ENCODE measurements at places on chromosomes 7 and 10.

GRCh38 chr10:87658858-87659555, 671 bp upstream of the PAPSS2 start:
- DNase-seq, result no peak

DNA sequence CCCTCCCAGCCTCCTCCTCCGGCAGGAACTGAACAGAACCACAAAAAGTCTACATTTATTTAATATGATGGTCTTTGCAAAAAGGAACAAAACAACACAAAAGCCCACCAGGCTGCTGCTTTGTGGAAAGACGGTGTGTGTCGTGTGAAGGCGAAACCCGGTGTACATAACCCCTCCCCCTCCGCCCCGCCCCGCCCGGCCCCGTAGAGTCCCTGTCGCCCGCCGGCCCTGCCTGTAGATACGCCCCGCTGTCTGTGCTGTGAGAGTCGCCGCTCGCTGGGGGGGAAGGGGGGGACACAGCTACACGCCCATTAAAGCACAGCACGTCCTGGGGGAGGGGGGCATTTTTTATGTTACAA, 83.3 kb downstream of the PAX2 start:
- no peak for DNase-seq

DNA sequence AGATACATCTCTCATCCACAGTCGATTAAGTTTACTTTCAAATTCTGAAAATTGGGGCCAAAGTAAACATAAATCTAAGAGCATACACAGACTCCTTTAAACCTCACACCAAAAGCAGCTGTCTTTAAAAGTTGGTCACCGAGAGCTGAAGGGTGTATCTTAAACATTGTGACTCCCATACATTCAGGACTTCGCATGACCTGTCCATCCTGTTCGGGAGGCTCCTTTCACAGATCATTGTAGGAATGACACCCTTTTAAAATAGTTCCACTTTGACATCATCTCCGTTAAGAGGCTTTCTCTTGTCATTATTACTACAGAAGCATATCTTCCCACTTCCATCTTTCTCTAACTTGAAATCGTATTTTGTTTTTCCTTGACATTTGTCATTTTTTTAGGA, 440.0 kb downstream of the DNAJB9 start:
- DNase-seq, result no peak

DNA sequence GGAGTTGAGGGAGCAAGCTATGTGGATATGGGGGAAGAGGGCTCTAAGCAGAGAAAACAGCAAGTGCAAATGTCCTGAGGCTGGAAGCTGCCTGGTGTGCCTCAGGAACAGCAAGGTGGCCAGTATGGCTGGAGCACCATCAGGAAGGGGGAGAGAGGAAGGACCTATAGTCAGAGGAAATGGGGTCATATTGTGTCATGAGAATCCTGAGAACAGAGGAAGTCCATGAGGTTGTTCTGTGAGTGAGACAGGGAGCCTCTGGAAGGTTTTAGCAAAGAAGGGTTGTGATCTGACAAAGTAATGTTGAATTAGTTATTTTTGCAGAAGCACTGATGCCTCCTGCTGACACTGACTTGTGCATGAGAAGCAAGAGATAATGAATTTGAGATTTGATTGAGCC, 204.3 kb downstream of the PTEN start:
- no peak for DNase-seq

GRCh38 chr7:2497500-2498336, 21.5 kb upstream of the GRIFIN start:
- DNase-seq, result no peak

DNA sequence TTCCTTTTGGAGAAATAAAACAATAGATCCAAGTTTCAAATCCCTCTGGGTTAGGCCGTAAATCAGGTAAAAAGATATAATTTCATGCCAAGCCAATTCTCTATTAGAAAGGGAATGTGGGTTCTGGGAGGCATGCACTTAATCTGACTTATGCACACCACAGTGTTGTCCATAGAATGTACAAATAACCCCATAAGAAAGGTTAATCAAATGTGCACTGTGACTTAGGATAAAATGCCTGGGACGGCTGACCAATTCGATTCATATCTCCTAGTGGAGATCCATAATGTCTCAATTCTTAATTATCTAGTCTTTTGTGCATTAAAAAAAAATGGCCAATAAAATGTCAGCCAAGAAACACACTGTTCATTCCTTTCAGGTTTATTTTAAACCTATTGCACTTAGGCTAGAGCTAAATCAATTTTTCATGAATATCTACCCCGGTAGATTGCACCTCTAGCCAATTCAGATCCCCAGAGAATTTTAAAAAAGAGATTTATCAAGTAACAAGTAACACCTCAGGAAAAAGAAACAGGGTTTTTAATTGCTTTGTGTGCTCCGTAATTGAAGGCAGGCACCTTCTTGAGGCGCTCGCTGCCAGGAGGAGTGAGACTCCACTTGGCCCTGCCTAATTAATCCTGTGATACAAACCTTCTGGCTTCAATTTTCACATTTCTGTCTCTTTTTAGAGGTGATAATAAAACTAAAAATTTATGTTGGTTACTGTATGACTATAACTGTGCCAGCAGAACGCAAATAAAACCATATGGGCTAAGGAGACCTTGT, 265.1 kb downstream of the ETV1 start:
- DNase-seq, result no peak

DNA sequence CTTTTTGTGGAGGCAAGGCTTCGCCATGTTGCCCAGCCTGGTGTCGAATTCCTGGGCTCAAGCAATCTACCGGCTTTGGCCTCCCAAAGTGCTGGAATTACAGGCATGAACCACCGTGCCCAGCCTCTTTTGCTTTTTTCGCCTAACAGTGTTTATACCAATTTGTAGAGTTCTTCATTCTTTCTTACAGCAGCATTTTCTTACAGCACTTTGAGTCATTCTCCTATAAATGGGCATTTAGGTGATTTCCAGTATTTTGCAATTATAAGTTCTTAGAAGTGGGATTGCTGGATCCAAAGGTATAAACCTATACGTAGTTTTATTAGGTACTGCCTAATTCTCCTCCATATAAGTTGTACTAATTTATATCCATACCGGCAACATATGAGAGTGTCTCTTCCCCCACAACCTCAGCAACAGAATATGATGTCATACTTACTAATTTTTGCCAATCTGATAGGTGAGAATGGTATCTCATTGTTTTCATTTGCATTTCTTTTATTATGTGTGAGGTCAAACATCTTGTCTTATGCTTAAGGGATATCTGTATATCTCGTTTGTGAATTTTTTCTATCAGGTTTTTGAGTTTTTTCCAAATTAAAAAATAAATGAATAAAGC, 39.1 kb downstream of the SUFU start:
- DNase-seq, result peak; percentile 34

DNA sequence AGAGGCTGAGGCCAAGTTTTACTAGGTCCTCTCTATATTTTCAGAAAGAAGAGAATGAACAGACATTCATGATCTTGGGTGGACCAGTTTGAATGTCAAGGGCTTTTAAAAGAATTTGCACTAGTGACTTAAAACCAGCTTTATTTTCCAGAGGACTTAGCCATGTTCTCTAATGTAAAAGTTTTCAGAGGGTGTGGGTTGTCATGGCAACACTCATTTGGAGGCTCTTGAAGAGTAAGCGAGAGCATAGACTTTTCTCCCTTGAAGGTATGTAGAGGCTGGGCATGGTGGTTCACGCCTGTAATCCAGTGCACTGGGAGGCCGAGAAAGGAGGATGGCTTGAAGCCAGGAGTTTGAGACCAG, 61.1 kb downstream of the GATA3 start:
- DNase-seq, result no peak

DNA sequence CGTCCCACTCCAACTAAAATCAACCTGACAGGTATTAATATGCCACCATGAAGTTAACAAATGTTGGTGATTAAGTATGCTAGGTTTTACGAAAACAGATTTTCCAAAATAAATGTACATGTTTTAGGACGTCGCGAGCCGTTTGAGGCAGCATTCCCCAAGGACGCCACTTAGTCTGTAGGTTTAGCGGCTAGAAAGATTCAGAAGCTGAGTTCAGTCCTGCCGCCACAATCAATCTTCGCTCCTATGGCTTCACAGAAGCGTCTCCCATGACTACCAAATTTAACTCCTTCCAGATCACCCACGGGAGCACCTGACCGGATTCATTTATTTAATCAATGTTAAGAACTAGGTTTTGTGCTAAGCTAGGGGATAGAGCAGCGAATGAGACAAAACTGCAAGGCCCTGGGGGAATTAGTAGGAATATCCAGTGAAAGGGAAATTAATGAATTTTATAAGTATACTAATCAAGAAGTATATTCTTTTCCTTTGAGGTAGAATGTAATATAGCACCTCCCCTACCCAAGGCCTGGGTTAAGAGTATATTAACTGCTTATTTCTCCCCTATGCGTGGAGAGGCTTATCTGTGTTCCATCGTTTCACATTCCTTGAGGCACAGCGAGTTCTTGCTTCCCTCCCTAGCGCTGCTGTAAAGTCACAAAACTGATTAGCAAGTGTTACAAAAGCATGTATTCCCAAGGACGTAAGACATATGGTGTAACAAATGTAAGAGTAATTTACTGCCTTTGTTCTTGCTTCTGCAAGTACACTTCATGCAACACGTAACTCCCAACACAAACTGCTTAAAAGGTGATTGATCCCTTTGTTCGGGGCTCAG, 994 bp upstream of the CYP51A1 start:
- DNase-seq, result peak; percentile 8

- peak; percentile 77 for DNase-seq
These were observed 90.3 kb downstream of the INPP5A start for GRCh38 chr10:132627666-132628531.

DNA sequence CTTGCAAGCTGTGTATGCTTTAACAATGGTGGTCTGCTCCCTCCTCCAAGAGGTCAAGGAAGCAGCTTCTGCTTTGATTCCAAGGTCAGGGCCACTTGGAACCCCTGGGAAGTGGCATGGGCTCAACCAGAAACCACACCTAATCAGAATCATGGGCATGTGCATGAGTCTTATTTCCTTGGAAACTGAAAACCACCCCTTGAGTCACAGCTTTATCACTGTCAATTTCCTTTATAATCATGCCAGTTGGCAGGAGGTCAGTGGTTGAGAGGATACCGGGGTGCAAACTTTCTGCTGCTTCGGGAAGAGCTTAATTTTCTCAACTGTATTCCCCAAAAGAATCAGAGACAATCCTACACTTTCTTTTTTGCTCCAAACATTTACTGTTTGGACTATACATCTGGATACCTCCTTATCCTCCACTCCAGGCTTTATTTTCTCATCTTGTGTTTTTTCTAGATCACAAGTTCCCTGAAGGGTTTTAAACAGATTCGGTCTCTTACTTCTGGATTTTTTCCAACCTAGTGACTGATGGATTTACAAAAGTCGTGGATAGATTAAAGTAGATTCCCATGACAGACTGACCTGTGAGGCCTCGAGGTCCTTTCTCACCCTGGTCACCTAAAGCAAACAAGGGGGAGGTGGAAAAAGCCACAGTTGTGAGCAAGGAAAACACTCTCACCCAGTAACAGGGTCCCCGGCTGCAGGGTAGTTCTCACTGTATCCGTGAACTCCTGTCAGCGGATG, 36.0 kb downstream of the COL17A1 start:
- DNase-seq, result peak; percentile 56

All from AG10803 (cell line).